Fibroblast of skin of left quadriceps (primary cell): ENCODE measurements at places on chromosomes 2 and 18.

- no peak for DNase-seq
Measured at GRCh38 chr2:147847746-147848391, 3.0 kb downstream of the ACVR2A start.

DNA sequence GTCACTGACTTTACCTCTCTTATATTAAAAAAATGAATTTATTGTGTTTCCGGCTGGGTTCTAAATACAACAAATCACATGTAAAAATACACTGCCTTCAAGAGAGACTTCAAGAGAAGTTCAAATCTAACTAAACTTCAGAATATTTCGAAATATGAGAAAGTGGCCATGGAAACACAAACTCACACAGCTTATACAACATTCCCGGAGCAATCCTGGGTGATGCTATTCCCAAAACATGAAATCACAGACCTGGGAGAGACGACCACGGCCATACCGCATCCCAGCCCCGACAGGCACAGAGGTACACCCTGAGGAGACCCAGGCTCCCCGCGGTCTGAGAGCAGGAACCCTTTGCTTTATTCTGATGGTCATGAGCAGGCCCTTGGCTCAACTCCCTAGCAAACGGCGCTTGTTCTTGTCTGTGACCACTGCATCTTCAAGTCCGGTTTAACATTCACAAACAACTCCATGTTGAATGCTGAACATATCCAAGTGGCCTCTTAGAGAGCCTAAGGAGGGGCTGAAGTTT, 185.4 kb upstream of the REV1 start:
- DNase-seq: no peak

- DNase-seq: no peak
Measured at GRCh38 chr2:144356402-144356801, 163.5 kb downstream of the ZEB2 start.

- DNase-seq: no peak
Measured at GRCh38 chr2:242085941-242086621, 216.6 kb downstream of the RTP5 start.

DNA sequence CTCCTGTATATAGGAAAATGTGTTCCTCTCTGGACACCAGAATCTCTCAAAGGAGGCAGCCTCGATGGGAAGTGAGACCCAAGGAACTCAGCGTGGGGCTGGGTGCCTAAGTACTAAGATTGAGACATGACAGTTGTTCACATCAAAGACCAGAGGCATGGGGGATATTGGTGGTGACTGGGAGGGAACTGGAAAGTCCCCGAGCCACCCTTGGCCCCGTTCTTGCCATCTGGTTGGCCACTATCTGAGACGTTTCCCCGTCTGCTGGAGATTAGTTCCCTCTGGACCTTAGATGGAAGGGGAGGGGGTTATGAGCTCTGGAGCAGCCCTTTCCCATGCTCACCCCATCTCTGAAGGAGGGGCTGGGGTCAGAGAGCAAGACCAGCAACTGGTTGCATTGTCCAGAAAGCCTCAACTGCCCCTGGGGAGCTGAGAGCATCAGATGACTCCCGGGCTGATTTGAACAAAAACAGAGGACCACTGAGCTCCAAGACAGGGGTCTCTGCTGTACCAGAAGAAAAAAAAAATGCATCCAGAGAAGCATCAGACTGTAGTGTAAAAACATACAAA, 11.8 kb downstream of the FBLN7 start:
- DNase-seq: no peak

- DNase-seq: no peak
Measured at GRCh38 chr2:24365051-24365450, 4.7 kb upstream of the ITSN2 start.

DNA sequence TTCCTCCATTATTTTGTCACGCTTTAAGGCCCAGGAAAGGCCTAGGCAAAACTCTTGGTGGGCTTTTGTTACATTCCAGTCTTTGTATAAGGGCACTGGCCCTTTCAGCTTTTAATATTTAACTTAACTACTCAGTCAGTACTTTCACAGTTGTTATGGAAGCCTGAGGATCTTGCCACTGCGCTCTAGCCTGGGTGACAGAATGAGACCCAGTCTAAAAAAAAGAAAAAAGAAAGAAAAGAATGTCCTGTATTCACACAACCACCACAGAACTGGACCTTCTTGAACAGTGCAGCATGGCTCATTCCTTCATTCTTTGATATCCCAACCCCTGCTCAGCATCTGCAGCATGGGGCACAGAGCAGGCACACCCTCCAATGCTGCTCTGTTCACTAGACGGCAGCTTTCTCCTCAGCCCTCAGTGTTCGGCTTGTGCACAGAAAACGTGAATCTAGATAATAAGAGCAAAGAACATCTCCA, 93.4 kb upstream of the MSH2 start:
- DNase-seq: no peak
